ENCODE measurements at places on chromosomes 11 and 22.

- no peak for DNase-seq
Measured at GRCh38 chr11:70433038-70433437, 34.7 kb downstream of the CTTN start.

- DNase-seq, result no peak
Measured at GRCh38 chr11:57357856-57358255, 19.7 kb downstream of the P2RX3 start.

- DNase-seq, result no peak
Measured at GRCh38 chr11:8773916-8774539, 91.4 kb downstream of the RPL27A start.

DNA sequence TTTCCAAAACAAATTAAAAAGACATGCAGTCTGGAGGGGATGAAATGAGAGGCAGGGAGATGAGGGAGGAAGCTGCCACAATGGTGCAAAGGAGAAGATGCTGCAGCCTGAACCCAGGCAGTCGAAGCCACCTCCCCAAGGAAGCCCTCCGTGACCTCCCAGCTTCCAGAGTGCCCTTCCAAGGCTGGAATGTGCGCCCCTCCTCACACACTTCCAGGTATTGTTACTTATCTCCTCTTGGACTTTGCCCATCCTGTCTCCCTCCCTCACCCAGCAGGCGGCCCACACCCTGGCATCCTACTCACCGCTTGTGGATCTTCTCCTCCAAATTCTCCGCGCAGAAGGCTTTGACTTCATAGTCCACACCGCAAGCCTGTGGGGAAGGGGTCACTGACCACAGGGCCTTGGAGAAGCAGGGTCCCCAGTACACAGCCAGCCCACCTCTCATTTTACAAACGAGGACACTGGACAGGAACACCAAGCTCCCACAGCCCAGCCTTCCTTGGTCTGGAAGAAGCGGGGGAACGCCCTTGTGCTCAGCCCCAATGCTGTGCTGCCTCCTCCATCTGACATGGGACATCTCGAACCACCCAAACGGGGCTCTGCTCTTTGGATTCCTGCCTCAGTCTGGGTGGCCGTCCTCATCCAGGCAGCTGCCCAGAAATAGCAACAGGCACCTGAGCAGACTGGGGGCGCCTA lies 40.3 kb downstream of the TPBGL start:
- no peak for DNase-seq

DNA sequence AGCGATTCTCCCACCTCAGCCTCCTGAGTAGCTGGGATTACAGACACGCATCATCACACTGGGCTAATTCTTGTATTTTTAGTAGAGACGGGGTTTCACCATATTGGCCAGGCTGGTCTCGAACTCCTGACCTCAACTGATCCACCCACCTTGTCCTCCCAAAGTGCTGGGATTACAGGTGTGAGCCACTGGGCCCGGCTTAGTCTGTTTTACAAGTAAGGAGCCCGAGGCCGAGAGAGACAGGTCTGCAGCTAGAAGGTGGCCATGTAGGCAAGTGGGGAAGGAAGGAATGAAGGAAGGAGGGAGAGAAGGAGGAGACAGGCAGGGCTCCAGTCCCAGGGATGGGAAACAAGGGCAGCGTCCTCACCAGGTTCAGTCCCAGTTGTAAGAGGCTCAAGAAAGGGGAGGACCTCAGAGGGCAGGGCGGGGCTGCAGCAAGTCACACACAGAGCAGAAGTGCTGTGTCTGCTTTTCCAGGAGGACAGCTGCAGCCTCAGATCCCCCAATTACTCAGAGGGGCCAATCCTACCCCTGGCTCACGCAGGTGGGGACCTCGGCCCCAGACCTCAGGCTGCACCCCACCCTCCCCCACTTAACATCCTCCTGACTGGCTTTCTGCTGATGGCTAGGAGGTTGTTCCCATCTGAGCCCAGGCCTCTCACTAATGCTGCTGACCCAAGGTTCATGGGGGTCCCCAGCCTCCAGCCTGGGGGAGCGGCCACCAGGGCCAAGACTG lies 53.8 kb upstream of the PRR5 start:
- no peak for DNase-seq

GRCh38 chr22:36776722-36777121 lies 803 bp upstream of the IFT27 start:
- DNase-seq, result no peak

DNA sequence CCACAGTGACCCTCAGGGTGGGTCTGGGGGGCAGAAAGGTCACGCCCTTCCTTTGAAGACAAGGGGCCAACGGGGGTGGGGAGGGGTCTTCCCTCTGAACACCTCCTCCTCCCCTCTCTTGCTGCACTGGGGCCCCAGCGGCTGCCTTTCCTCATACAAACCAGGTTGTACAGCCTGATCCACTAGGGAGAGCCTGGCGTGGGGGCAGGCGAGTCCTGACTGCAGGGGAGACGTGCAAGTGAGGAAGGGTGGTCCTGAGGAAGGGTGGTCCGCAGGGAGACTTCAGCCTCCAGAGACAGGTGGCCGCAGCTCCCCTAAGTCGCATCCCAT lies 43.6 kb upstream of the LINC01488 start:
- DNase-seq, result no peak

DNA sequence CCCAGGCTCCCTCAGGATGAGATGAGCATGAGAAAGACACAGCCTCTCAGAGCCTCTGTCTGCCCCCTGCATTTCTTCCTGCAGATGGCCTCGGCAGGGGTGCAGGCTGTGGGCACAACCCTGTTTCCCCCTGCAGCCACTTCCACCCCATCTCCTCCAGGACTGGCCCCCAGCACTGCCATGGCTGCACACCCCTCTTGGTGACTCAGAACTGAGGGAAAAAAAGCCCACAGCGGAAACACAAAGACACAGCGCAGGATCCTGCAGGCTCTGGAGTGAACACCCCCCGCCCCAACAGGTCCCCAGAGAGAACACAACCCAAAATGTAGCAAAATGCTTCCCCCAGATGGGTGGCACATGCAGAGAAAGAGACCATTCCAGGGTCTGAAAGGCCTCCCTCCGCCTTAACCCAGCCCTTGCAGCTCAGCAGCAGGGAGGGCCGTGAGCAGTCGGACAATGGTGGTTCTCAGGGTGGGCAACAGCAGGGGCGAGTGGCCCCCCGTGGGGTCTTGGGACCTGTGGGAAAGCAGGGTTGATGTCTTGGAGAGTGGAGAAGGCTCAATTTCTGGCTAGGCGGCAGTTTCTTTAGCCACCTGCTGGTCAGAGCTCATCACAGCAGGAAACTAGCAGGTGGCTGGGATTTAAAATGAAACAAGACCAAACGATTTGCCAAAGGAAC lies 8.0 kb downstream of the TUBGCP6 start:
- no peak for DNase-seq

- no peak for DNase-seq
Measured at GRCh38 chr11:94059065-94059464, 37.9 kb downstream of the HEPHL1 start.
